IPS DF 6.9 (cell line): ENCODE measurements at places on chromosomes 5 and 9.

DNA sequence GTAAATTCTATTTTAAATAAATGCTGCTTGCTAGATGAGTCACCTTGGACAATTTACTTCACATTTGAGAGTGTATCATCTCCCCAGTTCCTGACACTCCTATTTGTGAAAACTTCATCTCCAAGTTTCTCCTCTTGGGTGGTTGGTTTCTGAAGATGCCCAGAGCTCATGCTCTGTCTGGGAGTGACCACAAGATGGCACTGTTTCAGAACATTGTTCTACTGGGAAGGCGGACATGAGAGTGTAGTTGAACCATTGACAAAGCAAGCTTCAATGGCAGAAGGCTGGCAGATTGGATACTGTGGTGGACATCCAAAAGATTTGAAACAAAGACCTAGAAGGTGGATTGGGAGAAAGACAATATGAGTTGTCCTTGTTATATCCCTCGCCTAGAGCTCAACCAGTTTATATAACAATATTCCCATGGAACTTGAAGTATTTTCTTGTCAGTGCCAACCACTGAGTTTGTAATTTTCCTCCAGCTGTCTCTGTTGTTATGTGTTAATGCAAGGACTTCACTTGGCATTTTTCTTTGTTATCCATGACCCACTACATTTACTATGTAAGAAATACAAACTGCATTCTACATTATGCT is 234.3 kb upstream of the ANKH start:
- no peak overlapping the region for H3K4me3 ChIP-seq
- peak; percentile 52 for DNase-seq
- H3K27me3 ChIP-seq = no peaks in the 10 kb centered on the region
- no peak overlapping the region for H3K27ac ChIP-seq
- H3K4me1 ChIP-seq = no peaks in the 10 kb centered on the region

DNA sequence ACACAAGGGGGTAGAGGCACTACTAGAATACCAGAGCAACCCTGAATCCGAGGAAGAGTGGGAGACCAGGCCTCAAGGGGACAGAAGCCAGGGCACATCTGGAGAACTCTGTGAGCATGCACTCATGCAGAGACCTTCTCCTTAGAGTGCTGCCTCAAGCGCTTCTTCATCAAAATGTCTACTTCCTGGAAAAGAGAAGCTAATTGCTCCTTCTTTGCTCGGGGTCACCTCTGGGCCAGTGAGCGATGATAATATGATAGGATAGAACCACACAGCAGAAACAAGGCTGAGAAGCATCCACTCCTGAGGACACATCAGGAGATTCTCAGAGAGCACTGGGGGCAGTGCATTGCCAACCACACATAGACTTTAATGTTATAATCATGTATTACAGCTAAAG is 23.7 kb upstream of the LMNB1 start:
- H3K4me3 ChIP-seq = no peak overlapping the region
- H3K27me3 ChIP-seq = no peaks in the 10 kb centered on the region
- no peak overlapping the region for H3K27ac ChIP-seq
- no peaks in the 10 kb centered on the region for H3K4me1 ChIP-seq
- no peaks in the 10 kb centered on the region for H3K36me3 ChIP-seq
- DNase-seq = no peak

DNA sequence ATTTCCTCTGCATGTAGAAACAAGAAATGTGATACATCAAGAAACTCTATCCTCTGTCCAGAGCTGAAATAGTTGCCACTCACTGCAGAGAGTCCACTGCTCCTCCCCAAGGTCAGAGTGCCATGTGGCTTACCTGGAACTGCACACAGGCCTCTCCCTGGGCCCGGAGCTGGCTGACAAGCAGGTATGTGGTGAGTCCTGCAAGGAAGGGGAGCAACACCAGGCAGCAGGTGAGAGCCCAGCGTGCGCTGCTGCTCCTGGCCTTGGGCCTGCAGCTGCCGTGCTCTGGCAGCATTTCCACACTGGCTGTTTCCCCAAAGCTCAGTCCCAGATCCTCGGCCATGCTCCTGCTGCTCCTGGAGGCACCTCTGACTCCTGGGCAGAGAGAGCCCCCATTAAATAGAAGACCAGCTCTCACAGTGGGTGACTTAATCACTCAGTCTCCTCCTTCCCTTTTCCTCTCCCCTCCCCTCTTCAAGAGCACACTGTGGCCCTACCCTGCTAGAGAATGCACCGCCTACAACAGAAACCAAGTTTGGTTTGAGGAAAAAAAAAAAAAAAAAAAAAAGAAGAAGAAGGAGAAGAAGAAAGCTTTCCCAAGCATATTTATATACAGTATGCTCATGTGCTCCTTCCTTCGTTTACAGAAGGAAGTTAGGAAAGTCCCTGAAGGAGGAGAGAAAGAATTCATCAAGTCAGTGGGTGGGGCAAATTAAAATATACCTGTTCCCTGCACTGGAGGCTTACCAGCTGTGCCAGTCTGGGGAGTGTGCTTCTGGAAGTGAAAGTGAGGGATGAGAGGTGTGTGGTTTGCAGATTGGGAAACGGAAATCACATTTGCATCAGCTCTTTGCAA is at the start of gene TNFSF15:
Gene TNFSF15 (minus strand): TSS at position 370 of the 856 bp plus-strand sequence. CDS start 27 bp downstream, at position 343.
- H3K27ac ChIP-seq = no peak within 1 kb of the TSS
- H3K27me3 ChIP-seq = no peaks in the 10 kb centered on the region
- no peaks in the 10 kb centered on the region for H3K36me3 ChIP-seq
- DNase-seq = peak; percentile 29
- H3K4me3 ChIP-seq = no peak within 1 kb of the TSS

GRCh38 chr9:133945314-133945975 is 46.7 kb downstream of the VAV2 start:
- H3K4me1 ChIP-seq = no peaks in the 10 kb centered on the region
- H3K27ac ChIP-seq = no peak overlapping the region
- no peak for DNase-seq
- no peaks in the 10 kb centered on the region for H3K27me3 ChIP-seq
- H3K36me3 ChIP-seq = no peaks in the 10 kb centered on the region

- DNase-seq = no peak
- no peaks in the 10 kb centered on the region for H3K36me3 ChIP-seq
- H3K4me3 ChIP-seq = no peak overlapping the region
Measured at GRCh38 chr5:11268891-11269290, 507.9 kb upstream of the DAP start.

DNA sequence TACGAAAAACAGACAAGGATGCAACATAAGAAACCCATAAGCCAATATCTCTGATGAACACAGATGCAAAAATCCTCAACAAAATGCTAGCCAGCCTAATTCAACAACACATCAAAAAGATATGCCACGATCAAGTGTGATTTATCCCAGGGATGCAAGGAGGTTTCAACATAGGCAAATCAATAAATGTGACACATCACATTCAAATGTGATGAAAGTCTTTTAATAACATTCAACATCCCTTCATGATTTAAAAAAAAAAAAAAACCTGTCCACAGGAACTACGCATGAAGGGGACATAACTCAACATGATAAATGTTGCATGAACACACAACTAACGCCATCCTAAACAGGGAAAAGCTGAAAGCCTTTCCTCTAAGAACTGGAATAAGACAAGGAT is 102.2 kb downstream of the PLPP1 start:
- DNase-seq = no peak
- no peak overlapping the region for H3K4me3 ChIP-seq
- peaks cover 3% of the 10 kb centered on the region; the same call in 1 of the 2 replicates for H3K36me3 ChIP-seq
- no peaks in the 10 kb centered on the region for H3K4me1 ChIP-seq
- no peaks in the 10 kb centered on the region for H3K27me3 ChIP-seq

- DNase-seq = no peak
- H3K36me3 ChIP-seq = no peaks in the 10 kb centered on the region; the same call in 1 of the 2 replicates
- H3K27ac ChIP-seq = no peak overlapping the region
- no peaks in the 10 kb centered on the region for H3K27me3 ChIP-seq
Measured at GRCh38 chr9:129343424-129344375, 165.6 kb upstream of the IER5L start.

DNA sequence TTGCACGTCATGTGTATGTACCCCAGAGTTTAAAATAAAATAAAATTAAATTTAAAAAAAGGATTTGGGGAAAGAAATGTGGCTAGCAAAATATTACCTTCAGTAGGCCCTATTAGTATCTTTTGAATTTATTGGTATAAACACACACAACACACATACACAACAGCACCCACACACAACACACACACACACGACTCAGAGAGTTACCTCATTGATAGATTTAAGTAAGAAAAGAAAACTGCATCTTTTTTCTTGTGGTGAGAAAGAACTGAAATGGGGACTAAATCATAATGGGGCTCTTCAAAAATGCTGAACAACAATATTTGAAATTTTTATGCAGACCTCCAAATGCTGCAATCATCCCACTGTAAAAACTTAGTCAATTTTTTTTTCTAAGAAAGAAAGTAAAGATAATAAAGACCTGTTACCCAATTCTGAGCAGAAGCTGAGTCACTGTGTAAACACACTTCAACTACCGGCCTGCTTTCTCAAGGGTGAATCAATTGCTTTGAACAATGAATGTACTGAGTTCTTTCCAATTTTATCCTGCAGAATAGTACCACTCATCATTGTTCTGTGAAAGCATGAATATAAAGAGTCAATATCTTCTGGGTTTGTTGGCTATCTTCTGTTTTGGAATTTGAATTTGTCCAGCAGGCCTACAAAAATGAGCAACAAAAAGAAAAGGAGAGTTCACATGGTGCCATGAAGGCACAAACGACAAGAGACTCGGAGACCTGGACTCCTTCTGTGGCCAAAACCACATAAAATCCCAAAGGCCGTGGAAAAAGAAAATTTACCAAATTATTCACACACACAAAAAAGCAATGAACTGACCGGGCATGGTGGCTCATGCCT is 57.9 kb upstream of the CCNG1 start:
- DNase-seq = no peak
- H3K4me3 ChIP-seq = no peak overlapping the region
- no peak overlapping the region for H3K27ac ChIP-seq
- no peaks in the 10 kb centered on the region for H3K27me3 ChIP-seq

DNA sequence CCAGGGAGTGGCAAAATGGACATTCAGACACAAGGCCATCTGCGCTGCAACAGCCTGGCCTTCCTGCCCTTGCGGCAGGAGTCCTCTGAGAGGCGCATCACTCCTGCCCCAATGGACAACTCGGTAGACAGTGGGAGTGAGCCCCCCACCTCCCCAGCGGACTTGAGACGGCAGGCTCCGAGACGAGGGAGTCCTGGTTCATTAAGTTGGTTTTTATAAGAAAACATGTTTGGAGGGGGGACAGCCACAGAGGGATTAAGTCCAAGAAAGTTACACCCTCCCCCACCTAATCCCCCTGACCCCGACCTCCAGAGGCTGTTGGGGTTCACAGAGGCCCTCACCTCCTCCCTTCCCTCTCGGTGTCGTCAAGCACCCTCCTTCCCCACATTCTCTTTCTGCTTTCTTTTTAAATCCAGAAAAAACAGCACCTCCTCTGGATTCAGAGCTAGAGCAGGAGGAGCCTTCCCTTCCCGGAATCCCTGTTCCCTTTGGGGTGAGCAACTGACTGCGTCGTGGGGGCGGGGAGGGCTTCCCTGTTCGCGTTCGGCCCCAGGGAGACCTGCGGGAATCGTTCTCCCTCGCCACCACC is 1.8 kb upstream of the EGR1 start:
- H3K36me3 ChIP-seq = peaks cover 11% of the 10 kb centered on the region; the same call in 1 of the 2 replicates
- H3K4me3 ChIP-seq = peak overlapping the region; percentile 46; the same call in 1 of the 2 replicates
- H3K27me3 ChIP-seq = peaks cover 2% of the 10 kb centered on the region; the same call in 1 of the 2 replicates
- H3K27ac ChIP-seq = no peak overlapping the region
- DNase-seq = no peak
- no peaks in the 10 kb centered on the region; the same call in 1 of the 2 replicates for H3K4me1 ChIP-seq

GRCh38 chr9:77712533-77713130 is 64.5 kb upstream of the GNA14 start:
- no peak overlapping the region for H3K4me3 ChIP-seq
- no peaks in the 10 kb centered on the region for H3K27me3 ChIP-seq
- H3K4me1 ChIP-seq = peaks cover 1% of the 10 kb centered on the region; the same call in 1 of the 2 replicates

GRCh38 chr5:95223566-95224258 is 61.2 kb downstream of the MCTP1 start:
- H3K4me3 ChIP-seq = no peak overlapping the region
- H3K4me1 ChIP-seq = no peaks in the 10 kb centered on the region
- H3K27ac ChIP-seq = no peak overlapping the region
- DNase-seq = no peak

GRCh38 chr9:14650596-14650995 is 42.6 kb downstream of the ZDHHC21 start:
- no peaks in the 10 kb centered on the region for H3K27me3 ChIP-seq
- no peak for DNase-seq
- no peak overlapping the region for H3K27ac ChIP-seq
- H3K36me3 ChIP-seq = no peaks in the 10 kb centered on the region
